ENCODE measurements at places on chromosomes 11 and 22.

- DNase-seq: peak; percentile 13
Measured at GRCh38 chr11:71490731-71491390, 36.2 kb upstream of the KRTAP5-7 start.

DNA sequence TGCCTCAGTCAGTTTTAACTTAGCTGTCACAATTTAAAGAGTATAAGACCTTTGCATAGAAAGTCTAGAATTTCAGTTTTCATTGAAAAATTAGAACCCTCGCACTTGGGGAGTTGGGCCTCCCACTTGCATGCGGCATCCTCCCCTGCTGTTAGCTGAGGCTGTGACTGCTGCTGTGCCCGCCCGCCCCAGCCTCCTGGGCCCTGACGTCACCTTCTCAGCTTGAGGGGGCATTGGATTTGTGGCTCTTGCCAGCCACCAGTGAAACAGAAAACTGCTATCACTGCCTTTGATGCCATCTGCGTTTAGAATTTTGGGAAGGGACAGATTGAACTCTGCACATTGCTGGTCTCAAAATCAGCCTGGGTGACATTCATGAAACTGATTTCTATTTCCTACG is 108.7 kb downstream of the CTTN start:
- peak; percentile 20 for DNase-seq

DNA sequence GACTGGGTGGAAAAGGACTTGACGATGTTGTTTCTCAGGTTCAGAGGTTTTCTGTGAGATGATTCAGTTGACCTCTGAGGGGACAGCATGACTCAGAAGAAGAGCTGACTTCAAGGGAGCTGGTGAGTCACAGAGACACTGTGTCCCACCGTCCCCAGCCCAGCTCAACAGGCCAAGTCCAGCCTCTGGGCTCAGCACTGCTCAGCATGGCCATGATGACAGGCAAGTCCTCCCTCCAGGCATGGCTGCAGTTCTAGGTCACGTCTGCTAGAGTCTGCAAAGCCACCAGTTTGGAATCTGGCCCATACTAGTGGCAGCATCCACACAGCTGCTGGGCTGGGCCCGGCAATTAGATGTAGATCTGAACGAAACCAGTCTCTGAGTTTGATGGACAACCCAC is 12.9 kb downstream of the TRIM29 start:
- DNase-seq: no peak

GRCh38 chr11:111815489-111815888 is 49.3 kb upstream of the PPP2R1B start:
- DNase-seq: no peak

GRCh38 chr11:2737866-2738265 is 38.1 kb upstream of the KCNQ1OT1 start:
- DNase-seq: no peak

DNA sequence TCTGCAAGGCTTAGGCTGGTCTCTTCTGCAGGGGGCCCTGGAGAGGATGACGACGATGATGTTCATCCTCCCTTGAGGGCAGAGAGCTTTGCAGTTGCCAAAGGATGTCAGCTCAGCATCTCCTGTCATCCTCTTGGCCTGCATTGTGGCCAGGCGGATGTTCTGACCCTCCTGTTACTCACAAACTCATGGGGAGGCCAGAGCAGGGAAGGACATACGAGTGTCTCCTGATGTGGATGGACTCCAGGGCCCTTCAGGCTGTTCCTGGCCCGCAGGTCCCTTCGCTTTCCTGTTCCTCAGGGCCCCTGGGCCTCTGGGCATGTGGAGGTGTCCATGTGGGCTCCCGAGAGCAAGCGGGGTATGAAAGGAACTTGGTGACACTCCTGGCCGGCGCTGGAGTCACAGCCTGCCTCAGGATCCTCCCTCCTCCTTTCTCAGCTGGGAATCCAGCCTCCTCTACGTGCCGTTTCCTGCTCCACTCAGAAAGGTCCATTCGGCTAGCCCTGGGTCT is 8.5 kb downstream of the ADORA2A start:
- peak; percentile 49 for DNase-seq

- DNase-seq: no peak
Measured at GRCh38 chr11:106398502-106399075, 321.1 kb downstream of the AASDHPPT start.

DNA sequence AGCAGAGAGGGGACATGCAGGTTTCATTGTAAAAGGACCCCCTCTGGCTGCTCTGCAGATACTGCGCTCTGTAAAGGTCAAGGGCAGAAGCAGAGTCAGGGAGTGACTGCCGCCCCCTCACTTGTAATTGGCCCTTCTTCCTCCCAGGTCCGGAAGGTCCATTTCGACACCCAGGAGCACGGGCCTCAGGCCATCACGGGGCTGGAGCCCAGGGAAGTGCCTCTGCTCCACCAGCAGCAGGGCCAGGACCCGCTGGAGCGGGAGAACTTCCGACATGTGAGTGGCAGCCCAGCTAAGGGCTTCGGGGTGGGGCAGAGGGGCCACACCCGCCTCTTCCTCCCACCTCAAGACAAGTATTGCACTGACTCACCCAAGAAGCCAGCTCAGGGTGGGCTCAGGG is 24.0 kb upstream of the LRRC10B start:
- no peak for DNase-seq

- DNase-seq: no peak
Measured at GRCh38 chr11:10604340-10604748, 35.9 kb upstream of the LYVE1 start.

DNA sequence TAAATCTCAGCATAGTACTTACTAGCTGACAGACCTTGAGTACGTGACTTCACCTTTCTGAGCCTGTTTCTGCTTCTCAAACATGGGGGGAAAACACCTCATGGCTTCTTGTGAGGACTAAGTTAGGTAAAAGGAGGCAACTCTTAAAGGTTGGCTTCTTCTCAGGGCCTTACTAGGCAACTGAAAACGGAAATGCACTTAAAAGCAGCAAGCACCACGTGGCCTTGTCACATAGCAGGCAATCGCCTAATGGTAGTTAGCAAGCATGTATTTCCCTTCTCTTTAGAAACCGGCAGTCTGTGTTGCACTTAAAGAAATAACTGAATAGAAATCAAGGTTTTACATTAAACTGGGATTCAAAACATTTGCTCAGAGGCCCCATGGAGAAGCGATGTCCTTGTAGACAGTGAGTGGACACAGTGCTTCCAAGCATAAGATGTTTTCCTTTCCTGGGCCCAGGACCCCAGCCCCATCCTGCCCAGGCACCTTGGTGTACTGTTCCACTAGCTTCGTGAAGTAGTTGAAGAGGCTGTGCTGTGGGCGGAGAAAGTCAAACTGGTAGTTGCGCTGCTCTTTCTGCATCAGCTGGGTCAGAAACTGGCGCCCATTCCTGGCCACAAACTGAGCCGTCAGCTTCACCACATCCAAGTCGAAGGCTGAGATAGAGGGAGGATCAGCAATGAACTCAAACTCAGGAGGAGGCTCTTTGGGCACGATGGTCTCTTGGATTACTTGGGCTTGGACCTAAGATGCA is 12.1 kb downstream of the SF3A1 start:
- no peak for DNase-seq

DNA sequence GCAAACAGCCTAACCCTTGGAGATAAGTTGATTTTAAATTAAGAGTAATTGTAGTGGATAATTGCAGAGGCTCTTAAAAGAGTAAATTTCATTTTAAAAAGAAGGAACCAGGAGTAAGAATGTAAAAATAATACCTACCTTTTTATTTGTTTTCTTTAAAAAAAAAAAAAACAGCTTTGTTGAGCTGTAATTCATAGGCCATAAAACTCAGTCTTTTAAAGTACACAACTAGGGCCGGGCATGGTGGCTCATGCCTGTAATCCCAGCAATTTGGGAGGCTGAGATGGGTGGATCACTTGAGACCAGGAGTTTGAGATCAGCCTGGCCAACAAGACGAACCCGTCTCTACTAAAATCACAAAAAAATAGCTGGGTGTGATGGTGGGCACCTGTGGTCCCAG is 42.4 kb downstream of the MTMR3 start:
- no peak for DNase-seq

- no peak for DNase-seq
Measured at GRCh38 chr22:39960791-39961746, 872 bp downstream of the TMA7B start.

DNA sequence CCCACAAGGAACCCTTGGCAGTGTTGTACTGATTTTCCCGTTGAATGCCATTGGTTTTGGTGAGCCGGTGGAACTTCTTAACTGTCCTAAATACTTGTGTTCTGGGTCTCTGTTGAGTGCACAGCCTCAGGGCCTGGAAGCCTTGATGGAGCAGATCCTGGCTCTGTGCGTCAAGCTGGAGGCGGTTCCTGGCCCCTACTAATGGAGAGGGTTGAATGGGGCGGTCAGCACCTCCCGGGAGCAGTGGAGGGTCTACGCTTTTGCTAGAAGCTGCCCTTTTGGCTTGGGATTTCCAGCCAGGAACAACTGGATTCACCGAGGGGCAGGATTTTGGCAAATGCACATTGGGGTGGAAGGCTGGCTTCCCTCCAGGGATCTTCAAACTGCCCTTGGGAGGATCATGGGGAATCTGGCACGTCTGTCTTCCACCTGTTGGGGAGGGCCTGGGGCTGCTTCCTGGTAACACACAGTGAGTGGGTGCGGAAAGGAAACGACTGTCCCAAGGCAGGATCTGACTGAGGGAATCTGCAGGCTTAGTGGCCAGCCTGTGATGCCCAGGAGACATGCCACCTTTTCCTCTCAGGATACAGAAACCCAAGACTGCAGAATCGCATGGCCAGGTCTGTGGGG is 6.9 kb upstream of the OSBPL5 start:
- no peak for DNase-seq

DNA sequence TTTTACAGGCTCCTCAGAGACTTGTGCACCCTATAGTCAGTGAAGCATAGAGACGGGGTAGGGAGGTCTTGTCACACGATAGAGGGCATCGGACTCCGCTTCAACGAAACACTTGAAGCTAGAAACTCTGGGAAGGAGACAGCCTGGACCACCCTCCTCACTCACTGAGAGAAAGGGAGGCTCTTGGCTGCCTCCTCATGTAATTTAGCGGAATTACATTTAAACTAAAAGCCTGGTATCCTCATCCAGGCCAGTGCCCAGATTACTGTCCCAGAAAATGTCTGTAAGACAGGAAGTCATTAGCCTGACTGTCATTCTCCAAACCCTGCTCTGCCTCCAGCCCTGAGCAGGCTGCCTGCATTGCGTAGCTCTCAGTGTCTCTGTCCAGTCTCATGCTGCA is 36.0 kb downstream of the TTLL1 start:
- DNase-seq: no peak

DNA sequence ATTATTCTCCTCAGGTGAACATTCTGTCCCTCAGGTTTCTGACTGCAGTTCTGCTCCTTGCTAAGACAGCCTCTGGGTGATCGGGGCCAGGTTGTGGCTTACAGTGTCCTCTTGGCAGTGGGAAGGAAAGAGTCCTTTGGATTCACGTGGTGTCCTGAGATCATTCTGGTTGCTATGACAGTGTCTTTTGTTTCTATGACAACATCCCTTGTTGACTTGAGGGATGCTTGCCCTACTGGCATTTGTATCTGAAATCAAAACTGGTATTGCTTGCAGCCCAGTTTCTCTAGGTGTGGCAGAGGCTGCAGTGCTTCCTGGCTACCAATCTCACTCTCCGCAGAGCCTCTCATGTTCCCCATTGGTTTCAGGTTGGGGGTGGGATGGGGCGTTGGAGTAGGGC is 151.8 kb upstream of the CCDC90B start:
- DNase-seq: no peak

DNA sequence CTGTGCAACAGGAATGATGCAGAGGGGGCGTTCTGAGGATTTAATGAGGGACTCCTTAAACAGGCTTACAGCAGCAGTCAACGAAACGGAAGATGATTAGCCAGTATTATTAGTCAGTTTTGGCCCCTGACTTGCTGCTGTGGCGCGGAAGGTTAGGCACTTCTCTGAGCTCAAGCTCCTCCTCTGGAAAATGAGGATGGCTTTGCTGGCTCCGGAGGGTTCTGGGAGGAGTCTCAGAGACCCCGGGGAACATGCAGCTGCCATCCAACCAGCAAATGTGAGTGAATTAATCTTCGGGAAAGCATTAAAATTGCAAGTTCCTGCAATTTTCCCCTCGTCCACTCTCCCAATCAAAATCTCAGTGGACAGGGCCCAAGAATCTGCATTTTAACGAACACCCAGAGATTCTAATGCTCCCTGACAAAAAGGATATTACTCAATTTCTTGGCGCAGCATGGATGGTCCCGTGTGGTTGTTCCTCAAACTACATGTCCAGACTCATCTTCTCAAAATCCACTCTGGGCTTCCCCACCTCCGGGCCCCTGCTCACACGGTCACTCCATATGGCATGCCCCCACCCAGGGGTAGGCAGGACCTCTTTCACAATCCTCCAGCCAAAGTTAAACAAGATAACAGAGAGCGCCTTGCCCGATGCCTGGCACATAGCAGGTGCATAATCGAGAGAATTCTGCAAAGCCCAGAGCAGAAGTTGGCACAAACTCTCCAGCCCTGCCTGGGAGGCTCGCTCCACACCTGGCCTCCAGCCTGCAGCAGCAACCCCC is 6.4 kb downstream of the ELFN2 start:
- no peak for DNase-seq

- DNase-seq: no peak
Measured at GRCh38 chr11:123573286-123573685, 81.1 kb downstream of the SCN3B start.

DNA sequence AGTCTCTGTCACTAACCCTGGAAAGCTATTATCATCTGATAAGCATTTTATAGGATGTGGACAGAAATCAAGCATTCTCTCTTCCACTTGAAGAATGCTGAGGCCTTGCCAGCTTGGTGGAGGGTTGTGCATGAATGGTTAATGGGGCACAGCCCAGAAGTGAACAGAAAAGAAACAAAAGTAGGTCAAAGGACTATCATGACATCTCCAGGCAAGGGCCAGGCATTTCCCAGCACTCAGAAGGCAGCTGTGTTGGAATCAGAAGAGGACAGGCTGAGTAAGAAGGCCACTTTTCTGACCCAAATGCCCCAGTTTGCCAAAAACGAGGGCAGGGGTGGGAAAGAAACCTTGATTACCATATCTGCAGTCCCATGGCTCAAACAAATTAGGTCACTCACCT is 12.4 kb downstream of the TENM4 start:
- no peak for DNase-seq

DNA sequence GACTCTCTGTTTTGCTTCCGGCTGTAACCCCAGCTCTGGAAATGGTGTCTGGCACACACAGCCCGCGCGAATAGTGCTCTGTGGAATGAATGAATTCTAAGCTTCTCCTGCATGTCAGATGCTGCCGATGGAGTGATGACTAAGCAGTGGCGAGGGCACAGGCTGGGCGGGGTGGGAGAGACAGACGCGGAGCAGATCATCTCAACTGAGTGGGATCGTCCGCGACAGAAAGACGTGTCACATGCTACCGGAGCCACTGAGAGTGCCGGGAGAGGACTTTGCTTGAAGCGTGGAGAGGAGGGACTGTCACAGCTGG is 334.5 kb downstream of the CTTN start:
- peak; percentile 29 for DNase-seq

- DNase-seq: no peak
Measured at GRCh38 chr11:69518081-69518950, 36.9 kb downstream of the LINC01488 start.
